ENCODE measurements at places on chromosomes 2 and 18.
A peak's percentile ranks its signal among the peaks of the same experiment; 100 is the strongest.

- no peak for DNase-seq
Measured at GRCh38 chr2:579351-579886, 97.8 kb downstream of the TMEM18 start.

GRCh38 chr2:43905871-43906270 lies 67.1 kb downstream of the ABCG8 start:
- DNase-seq, result no peak

GRCh38 chr18:10081492-10081891 lies 167.7 kb downstream of the VAPA start:
- no peak for DNase-seq

GRCh38 chr18:68034296-68034695 lies 517.8 kb upstream of the DSEL start:
- DNase-seq, result no peak

GRCh38 chr2:86037141-86037794 lies 68.4 kb downstream of the POLR1A start:
- DNase-seq, result peak; percentile 36

- DNase-seq, result no peak
Measured at GRCh38 chr2:113770929-113771328, 14.5 kb upstream of the SLC35F5 start.

- no peak for DNase-seq
Measured at GRCh38 chr2:114456566-114456965, 14.1 kb downstream of the DPP10 start.
